ENCODE measurements at places on chromosomes 5 and 9.

DNA sequence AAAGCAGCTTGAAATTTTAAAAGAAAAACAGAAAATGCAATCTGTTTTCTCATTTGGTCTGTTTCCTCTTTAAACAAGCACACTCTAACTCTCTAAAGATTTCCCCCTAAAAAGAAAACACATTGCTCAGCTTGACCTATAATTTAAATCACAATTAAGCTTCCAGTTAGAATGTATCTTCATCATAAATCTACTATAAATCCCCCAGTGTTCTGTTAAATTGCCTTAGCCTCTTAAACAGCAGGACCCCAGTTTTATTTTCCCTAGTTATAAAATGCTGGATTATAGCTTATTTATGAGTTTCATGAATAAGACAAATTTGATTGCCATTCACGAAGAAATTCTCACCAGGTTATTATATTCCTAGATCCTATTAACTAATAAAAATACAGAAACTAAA, 8.6 kb upstream of the SMC2 start:
- DNase-seq: no peak

DNA sequence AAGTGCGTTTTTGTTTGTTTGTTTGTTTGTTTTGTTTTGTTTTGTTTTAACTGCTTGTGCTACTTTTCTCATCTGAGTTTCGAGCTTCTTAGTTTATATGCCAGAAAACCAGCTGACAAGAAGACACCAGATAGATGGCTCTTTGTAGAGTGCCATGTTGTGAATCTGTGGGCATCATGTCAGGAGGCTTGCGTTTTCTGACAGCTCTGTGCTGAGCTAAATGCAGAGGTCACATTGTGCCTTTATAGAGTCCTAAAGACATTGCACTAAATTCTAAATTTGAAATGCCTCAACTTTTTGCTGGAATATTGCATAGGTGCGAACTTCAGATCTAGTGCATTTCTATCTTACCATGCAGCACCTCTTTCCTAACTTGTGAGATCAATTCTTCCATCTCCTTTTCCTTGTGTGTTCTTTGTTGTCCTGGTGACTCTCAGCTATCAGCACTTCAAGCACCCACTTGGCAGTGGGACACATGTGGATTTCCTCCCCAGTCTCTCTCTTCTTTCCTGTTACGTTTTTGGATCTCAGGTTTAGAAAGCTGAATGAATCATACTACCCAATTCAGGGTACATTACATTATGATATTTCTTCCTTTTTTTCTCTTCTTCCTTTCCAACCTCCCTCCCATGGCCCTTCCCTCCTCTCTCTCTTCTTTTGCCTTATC, 379.0 kb upstream of the RPS23 start:
- DNase-seq: no peak

DNA sequence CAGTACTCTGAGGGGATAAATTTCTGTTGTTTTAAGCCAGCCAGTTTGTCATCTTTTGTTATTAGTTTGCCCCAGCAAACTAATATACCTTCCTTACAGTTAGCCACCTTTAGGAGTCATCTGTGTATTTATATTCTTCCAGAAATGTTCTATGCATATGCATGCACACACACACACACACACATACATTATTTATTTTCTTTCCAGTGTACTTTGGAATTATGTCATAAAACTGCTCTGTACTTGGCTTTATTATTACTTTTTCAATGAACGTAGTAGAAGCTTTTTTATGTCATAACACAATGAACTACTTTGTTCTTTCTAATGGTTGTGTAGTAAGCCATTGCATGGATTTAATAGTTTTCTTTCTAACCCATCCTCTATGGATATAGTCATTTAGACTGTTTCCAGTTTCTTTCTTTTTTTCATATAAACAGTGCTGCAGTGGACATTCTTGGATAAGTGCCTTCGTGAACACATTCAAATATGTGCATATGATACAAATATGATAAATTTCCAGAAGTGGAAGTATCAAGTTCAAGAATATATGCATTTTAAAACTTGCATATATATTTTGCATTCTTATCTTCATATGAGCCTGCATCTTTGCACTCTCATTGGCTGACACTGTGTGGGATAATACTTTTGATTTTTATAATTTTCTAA, 26.6 kb upstream of the DAB2 start:
- no peak for DNase-seq

GRCh38 chr5:170634256-170634990, 130.6 kb downstream of the KCNIP1 start:
- no peak for DNase-seq

DNA sequence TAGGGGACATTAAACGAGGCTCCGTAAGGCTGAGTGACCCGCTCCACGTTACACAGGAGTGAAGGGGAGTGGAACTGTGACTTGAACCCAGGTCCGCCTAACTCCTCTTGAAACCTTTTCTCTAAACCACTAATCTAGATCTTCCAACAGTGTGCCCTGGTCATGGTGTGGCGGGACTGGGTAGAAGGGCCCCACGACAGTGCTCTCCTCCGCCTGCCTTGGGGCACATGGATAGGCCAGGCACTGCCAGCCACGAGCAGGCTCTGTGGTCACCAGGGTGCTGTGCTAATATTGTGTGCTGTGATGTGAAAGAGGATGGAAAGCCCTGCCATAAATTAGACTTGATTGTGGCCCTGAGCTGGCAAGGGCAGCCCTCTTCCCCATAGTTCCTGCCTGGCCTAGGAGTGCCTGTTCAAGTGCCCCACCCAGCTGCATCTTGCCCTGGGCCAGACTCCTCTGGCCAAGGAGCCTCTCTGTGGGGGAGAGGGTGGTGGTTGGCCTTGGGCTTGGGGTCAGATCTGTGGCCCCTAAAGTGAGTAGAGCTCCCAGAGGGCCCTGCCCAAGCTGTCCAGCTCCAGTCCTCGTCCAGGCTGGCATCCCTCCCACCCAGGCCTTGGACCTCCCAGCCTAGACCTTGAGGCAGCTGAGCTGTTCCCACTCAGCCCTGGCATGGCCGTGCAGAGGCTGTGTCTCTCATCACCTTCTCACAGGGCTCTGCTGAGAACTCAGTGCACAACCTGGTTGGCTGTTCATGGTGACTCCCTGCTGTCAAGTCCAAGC, 67.8 kb upstream of the TBC1D2 start:
- no peak for DNase-seq

DNA sequence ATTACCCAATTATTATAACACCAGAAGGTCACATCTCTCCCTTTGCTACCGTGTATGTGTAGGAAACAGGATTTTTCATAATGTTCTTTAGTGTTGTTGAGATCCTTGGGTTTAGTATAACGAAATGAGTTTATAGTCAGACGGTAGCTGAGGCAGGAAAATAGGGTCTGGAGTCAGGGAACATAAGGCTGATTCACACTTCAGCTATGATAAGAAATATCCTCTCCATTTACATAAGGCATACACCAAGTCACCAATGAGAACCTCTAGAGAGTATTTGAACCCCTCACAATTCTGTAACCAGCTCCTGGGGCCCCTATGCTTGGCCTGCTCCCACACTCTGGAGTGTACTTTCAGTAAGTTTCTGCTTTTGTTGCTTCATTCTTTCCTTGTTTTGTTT, 58.9 kb upstream of the ANKH start:
- no peak for DNase-seq

DNA sequence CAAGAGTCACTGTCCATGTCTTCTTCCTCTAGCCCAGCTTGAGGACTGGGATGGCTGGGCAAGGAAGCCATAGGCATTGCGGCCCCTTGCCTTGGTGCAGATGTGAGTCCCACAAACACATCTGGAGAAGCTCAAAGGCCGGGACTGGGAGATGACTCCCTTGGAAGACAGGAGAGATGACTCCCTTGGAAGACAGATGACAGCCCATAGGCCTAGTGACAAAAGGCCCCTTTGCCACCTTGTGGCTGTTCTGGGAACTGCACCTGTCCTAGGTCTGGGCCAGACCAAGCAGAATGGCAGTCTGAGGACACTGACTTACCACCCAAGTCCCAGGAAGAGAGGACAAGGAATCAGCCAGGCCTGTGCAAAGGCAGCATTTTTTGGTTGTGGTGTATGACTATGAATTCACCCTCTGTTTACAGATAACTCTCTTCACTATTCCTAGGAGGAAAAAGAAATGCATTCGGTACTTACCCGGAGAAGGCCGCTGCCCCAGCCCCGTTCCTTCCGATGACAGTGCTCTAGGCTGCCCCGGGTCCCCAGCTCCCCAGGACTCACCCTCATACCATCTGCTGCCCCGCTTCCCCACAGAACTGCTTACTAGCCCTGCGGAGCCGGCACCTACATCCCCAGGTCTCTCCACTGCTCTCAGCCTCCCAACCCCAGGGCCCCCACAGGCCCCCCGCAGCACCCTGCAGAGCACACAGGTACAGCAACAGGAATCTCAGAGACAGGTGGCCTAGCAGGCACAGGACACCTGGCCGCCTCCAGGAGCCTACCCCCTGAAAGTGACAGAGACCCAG, 30.8 kb downstream of the SKP1 start:
- DNase-seq: peak; percentile 71

GRCh38 chr9:4538621-4539020, 48.4 kb downstream of the SLC1A1 start:
- DNase-seq: no peak

- DNase-seq: no peak
Measured at GRCh38 chr9:100715100-100715380, 137.2 kb downstream of the CAVIN4 start.

- no peak for DNase-seq
Measured at GRCh38 chr9:92191801-92192200, 76.6 kb upstream of the SPTLC1 start.

- no peak for DNase-seq
Measured at GRCh38 chr9:120902569-120903535, 23.7 kb downstream of the TRAF1 start.

DNA sequence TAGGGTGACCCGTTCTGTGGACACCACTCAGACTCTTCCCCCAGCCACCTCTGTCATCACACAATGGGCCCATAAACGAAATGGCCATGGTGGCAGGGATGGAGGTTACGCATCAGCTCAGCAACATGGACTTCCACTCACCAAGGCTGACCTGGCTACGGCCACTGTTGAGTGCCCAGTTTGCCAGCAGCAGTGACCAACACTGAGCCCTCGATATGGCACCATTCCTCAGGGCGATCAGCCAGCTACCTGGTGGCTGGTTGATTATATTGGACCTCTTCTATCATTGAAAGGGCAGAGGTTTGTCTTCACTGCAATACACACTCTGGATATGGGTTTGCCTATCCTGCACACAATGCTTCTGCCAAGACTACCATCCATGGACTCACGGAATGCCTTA, 21.1 kb downstream of the MTMR12 start:
- DNase-seq: no peak

DNA sequence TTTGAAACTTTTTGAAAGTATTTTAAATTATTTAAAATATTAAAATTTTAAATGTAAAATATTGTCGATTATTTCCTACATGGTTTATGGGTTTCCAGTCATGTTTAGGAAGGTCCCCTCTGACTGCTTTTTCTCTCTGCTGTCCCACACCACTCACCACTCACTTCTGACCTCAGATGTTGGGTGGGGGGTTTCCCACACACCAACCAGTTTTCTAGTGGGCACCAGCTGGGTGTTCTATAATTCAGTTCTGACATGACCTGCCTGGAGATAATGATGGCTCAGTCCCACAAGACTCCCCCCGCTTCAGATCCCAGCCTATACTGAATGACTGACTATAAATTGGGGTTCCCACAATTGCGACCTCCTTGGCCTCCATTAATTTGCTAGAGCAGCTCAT, 310.4 kb downstream of the GADD45G start:
- DNase-seq: no peak

DNA sequence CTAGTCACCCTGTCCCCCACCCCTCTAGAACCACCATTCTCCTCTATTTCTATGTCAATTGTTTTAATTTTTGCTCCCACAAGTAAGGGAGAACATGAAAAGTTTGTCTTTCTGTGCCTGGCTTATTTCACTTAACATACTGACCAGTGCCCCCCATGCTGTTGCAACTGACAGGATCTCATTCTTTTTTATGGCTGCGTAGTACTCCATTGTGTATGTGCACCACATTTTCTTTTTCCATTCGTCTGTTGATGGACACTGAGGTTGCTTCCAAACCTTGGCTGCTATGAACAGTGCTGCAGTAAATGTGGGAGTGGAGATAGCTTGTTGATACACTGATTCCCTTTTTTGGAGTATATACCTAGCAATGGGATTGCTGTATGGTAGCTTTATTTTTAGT, 7.4 kb upstream of the TERT start:
- no peak for DNase-seq

DNA sequence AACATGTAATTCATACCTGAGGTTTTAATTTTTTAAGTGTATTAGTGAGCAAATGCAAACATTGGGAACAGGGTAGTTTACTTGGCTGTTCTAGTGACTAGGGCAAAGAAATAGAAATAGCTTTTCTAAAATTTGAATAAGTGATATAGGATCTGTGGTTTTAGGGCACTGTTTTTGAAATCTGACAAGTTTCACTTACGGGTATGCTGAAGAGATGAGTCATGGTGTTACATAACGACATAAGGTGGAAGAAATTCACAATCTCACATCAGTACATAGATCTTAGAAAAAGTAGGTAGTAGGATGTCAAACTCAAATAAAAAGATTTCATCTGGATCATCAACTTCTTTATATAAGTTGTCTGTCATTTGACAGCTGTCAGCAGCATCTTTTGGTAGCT, 772.3 kb downstream of the MAT2B start:
- no peak for DNase-seq

DNA sequence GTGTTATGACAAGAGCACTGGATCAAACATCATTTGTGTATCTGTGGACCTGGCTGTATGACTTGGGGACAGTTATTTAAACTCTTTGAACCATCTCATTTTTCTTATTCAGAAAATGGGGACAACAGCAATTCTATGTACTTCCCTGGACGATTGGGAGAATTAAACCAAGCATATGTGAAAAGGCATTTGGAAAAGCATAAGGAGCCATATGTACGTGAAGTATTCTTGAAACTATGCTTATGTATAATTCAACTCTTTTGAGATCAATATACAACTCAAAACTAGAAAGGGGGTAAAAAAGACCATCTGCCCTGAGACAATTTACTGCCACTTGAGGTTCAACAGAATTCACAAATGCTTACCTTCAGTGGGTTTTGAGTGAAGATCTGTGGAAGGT, 75.5 kb downstream of the NLN start:
- DNase-seq: no peak

- DNase-seq: no peak
Measured at GRCh38 chr5:76527685-76528161, 95.5 kb downstream of the F2RL2 start.

DNA sequence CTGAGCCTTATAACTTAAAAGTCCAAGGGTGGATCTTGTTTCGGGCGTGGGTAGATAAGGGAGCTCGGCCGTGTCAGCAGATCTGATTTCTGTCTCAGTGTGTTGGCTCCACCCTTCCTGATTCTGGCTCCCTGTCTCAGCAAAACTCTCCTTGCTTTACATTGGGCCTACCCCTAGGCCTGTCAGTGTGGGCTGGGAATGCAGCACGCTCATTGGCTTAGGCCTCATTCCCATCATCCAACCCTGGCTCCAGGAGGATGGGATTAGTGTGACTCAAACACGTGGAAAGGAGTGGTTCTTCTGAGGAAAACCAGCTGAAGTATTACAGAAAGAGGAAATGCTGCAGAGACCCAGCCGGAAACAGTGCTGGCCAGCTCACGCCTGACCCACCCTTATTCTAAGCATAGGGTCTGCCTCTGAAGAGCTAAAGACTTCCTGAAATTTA, 59.9 kb downstream of the ZFAND5 start:
- no peak for DNase-seq

- DNase-seq: no peak
Measured at GRCh38 chr5:31806561-31806960, 167.6 kb downstream of the PDZD2 start.

Measured in activated T-helper 1 cell treated with Interleukin-2 at 50 U/mL for 16 hours (primary cell).